ENCODE measurements at places on chromosomes 16 and 17. TPM values are rescaled to one million over a fixed set of nuclear protein-coding genes. Genes with fewer than 3 reads are reported as not detected.

NOL3 gene
- polyA plus RNA-seq, result 31.8 TPM

TAC4 gene
- polyA plus RNA-seq, result 1.0 TPM

TLCD3A gene
- polyA plus RNA-seq, result 14.1 TPM

TMEM238L gene
- not detected for polyA plus RNA-seq

TRPV3 gene
- polyA plus RNA-seq, result 1.3 TPM

DPEP3 gene
- not detected for polyA plus RNA-seq

FBXO39 gene
- polyA plus RNA-seq, result 0.16 TPM

DNAI2 gene
- not detected for polyA plus RNA-seq

EMP2 gene
- 58.9 TPM for polyA plus RNA-seq

AIPL1 gene
- not detected for polyA plus RNA-seq

CPNE7 gene
- 0.27 TPM for polyA plus RNA-seq

BAIAP3 gene
- 0.56 TPM for polyA plus RNA-seq

MTHFSD gene
- 10.8 TPM for polyA plus RNA-seq

WSCD1 gene
- polyA plus RNA-seq, result 32.6 TPM

KIF19 gene
- 1.9 TPM for polyA plus RNA-seq

PPM1E gene
- 1.4 TPM for polyA plus RNA-seq

SOCS1 gene
- polyA plus RNA-seq, result 1.4 TPM

STX1B gene
- polyA plus RNA-seq, result 0.68 TPM

HOXB3 gene
- polyA plus RNA-seq, result 36.5 TPM

KRTAP9-4 gene
- not detected for polyA plus RNA-seq

TBC1D28 gene
- not detected for polyA plus RNA-seq

NPIPB4 gene
- 25.9 TPM for polyA plus RNA-seq

MAP3K14 gene
- polyA plus RNA-seq, result 8.8 TPM

UMOD gene
- polyA plus RNA-seq, result not detected

ZNF319 gene
- 4.6 TPM for polyA plus RNA-seq

PCGF2 gene
- polyA plus RNA-seq, result 44.9 TPM

STAT3 gene
- polyA plus RNA-seq, result 44.0 TPM

TMIGD1 gene
- not detected for polyA plus RNA-seq

C16orf96 gene
- 0.66 TPM for polyA plus RNA-seq

CD300A gene
- polyA plus RNA-seq, result 2.2 TPM

HLF gene
- polyA plus RNA-seq, result 4.4 TPM

FOXN1 gene
- polyA plus RNA-seq, result not detected

GPR142 gene
- polyA plus RNA-seq, result 0.48 TPM

PRSS33 gene
- polyA plus RNA-seq, result not detected

FOXF1 gene
- 0.08 TPM for polyA plus RNA-seq

SNX20 gene
- 1.1 TPM for polyA plus RNA-seq

UTP4 gene
- 35.6 TPM for polyA plus RNA-seq

CTRB1 gene
- not detected for polyA plus RNA-seq

PHOSPHO1 gene
- polyA plus RNA-seq, result 13.3 TPM

CIAO2B gene
- polyA plus RNA-seq, result 71.1 TPM

TEKT1 gene
- polyA plus RNA-seq, result 0.24 TPM

ZNF597 gene
- 2.3 TPM for polyA plus RNA-seq

G6PC1 gene
- not detected for polyA plus RNA-seq

SERPINF2 gene
- polyA plus RNA-seq, result 1.5 TPM

GINS2 gene
- polyA plus RNA-seq, result 10.8 TPM

FGF11 gene
- 2.1 TPM for polyA plus RNA-seq

RPRML gene
- 0.32 TPM for polyA plus RNA-seq

IRX3 gene
- 18.2 TPM for polyA plus RNA-seq

SLC9A5 gene
- polyA plus RNA-seq, result 0.86 TPM

MYCBPAP gene
- polyA plus RNA-seq, result 0.88 TPM

CHST5 gene
- 0.43 TPM for polyA plus RNA-seq

CHD3 gene
- polyA plus RNA-seq, result 94.0 TPM

ST6GALNAC1 gene
- 0.25 TPM for polyA plus RNA-seq

CCDC78 gene
- 0.84 TPM for polyA plus RNA-seq

TPSB2 gene
- 0.34 TPM for polyA plus RNA-seq

Data from muscle of back (tissue), 13 donors.